ENCODE measurements at places on chromosomes 4 and X. TPM values are rescaled to one million over a fixed set of nuclear protein-coding genes. Genes with fewer than 3 reads are reported as not detected.

DNA sequence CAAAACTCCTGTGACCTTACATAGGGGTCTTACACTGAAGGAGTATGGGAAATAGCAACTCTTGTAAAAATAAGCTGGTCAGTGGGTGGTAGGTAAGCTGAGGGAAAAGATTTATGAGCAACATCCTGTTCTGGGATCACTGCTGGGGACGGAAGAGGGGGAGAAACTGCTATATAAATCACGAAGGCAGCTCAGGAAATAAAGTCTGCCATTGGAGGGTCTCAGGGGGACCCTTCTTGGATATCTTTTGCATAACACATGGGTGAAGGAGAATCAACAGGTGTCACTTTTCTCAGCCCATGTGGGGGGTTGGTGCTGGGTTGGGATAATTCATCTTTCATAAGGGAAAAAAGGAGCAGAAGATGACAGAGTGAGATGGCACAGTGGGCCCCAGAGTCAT lies 33.7 kb downstream of the AFF1 start:
- DNase-seq, result no peak

DNA sequence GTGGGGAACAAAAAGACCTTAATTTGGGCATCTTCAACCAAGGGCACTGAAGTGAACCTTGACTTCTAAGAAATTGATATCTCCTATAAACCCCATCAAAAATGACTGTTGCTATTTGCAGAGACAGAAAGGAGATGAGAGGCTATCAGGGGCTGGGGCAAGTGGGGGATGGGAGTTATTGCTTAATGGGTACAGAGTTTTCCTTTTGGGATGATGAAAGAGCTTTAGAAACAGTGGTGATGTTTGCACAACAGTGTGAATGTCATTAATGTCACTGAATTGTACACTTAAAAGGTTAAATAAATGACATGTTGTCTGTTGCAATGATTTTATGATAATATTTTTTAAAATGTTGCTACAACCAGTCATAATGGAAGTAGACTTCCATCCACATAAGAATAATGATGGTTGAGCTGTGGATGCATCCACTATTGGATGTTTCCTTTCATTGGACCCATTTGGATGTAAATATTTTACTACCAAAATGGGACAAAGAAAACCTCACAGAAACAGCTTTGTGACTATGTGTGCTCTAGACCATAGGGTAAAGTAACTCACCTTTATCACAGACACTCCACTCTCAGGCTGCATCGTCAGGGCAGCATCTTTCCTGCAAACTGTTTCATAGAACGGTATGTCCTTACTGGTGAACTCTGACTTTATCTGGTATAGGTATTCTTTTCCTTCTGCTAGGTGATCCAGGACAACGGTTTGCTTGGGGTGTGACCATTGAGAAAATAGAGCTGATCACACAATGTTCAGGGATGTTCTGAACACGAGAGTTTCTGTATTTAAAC lies 31.6 kb upstream of the FAM9A start:
- DNase-seq, result no peak

DNA sequence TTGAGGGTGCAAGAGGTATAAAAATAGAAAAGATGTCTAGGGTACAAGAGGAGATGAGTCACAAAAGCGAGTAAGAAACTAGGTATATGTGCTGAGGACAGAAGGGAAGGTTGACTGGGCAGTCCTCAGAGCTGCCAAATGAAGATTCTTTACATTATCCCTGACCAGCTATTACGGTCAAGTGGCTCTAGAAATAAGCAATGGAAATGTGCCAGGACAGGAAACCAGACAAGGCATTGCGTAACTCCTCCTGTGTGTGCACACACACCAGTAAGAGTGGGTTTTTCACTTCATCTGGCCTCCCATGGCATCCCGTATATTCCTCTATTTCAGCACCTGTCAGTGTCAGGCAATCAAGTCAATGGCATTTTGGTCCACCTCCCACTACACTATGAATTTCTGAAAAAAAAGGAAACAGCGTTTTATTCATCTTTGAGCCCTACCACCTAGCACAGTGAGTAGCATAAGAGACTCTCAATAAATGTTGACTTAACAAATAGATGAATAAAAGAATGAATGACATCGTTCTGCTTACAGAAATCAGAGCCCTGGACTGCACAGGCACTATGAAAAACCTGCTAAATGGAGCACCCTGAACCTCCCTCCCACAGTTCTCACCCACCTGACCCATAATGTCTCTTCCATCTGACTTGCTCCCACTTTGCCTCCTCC lies 62.6 kb upstream of the KLF3 start:
- DNase-seq, result peak; percentile 23

DNA sequence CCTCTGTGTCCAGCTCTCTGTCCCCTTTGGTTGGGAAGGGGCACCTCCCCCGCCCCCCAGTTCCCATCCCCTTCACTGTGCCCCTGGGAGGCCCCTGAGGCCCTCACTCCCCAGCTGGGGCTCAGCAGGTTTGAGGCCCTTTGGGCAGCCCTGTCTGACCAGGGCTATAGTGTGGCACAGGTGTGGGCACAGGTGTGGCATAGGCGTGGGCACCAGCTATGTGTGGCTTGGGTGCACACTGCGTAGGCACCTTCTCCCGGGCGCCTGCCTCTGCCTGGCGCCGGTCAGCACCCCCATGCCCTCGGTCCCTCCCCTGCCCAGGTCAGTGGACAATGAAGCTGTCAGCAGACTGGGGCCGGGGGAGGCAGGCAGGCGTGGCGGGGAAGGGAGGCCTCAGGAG lies 7.5 kb upstream of the FGFR3 start:
- DNase-seq, result no peak

DNA sequence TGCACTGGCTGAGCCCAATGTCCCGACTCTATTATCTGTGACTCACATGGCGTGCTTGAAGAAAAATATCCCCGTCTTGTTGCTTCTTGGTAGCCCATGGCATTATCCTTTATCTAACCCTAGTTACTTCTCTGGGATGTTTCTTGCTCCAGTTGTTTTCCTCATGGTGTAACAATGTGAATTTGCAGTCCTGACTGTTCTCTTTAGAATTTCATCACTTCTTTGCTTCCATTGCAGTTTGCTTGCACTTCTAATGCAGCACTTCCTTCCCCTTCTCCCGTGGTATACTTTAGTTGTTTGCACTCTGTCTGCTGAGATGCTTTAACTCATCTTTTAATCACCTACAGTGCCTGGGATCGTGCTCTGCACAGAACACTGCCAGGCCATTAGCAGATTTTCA lies 126.9 kb downstream of the MAML3 start:
- no peak for DNase-seq

GRCh38 chrX:74370487-74370886 lies 50.8 kb upstream of the SLC16A2 start:
- DNase-seq, result no peak

DNA sequence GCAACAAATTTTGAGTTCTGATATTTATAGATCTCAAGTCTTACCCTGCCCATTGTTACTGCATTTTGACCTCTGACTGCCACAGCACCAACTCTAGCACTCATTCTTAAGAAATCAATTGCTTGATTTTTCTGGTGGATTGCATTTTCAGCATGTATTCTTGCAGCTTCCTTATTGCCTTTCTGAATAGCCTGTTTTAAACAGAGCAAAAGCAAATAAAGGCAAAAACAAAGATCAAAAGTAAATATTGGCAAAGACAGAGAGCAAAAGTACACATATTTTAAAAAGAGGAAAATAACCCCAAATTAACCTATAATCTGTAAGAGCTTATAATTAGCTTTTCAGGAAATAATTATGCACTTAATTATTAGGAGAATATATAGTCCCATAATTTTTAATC lies 129.4 kb upstream of the TENT5D start:
- no peak for DNase-seq

The IL21 gene
- total RNA-seq, result not detected

The PAPSS1 gene
- 15.2 TPM for total RNA-seq

The ANK2 gene
- 24.0 TPM for total RNA-seq

The ZNF674 gene
- 8.3 TPM for total RNA-seq

Data from NCI-H460 (cell line).